Hippocampal formation (tissue), 2 donors: ENCODE measurements at places on chromosomes 3 and 15.

- DNase-seq = no peak
Observed at GRCh38 chr3:106819440-106819839, 557.8 kb upstream of the CCDC54 start.

- no peak for DNase-seq
Observed at GRCh38 chr3:58009749-58010535, 1.7 kb downstream of the FLNB start.

DNA sequence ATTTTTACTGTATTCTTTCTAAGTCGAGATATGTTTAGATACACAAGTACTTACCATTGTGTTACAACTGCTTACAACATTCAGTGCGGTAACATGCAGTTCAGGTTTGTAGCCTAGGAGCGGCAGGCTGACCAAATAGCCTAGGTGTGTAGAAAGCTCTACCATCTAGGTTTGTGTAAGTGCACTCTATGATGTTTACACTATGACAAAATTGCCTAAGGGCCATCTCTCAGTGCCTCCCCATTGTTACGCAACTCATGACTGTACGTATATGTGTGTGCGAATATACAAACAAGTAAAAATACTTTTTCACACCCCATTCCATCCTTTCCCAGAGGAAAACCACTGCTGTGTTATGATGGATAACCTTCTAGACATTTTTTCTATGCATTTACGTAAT is 44.3 kb downstream of the PXYLP1 start:
- DNase-seq = no peak

DNA sequence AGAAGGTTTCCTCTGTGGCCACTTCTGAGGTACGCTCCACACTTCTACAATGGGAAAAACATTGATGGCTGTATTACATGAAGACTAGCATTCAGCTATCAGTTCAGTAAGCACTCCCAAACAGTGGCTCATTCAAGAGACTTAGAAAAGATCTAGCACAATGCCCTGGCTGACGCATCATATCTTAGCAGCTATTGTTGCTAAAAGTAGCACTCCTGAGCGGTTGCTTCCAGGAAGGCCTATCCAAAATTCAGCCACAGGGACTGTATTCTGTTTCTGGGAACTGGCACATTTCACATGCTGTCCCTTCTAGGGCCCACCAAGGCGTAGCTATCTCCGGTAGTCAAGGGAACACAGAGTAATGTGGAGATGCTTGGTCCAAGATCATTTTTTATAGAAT is 21.2 kb upstream of the SPRED1 start:
- no peak for DNase-seq

GRCh38 chr15:78007964-78008886 is 69.3 kb downstream of the TBC1D2B start:
- no peak for DNase-seq

DNA sequence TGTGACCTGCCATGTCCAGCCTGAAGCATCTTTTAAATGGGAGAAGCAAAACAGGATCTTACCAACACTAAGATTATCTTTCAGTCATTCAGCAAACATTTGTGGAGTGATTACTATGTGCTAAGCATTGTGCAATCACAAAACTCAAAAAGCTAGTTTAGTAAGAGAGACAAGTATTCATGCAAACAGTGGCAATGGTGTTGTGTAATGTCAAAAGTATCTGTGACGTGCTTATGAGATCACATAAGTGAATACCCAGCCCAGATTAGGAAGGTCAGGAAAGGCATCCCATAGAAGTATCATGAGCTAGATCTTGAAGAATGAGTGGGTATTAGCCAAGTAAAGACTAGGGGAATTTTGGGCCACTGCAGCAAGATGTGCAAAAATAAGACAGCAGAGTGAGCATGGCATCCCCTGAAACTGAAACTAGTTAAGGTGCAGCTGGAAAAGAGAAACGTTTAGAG is 32.1 kb downstream of the SEC62 start:
- no peak for DNase-seq

DNA sequence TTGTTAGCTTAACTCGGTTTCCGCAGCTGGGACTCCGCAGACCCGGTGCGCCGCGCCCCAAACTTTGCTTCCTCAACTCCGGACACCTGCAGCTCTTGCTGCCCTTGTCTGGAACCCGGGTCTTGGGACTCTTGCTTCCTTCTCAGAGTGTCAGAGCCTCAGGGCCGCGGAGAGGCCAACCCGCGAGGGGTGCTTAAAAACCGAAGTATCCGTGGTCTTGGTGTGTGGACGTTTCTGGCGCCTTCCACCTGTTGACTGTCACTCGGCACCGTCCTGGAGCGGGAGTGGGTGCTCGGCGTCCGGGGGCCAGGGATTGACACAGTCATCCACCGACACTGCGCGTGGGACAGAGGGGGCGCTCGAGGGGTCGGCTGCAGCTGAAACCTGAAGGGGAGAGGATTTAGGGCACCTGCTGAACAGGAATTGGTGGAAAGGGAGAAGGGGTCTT is 386 bp downstream of the SQOR start:
- no peak for DNase-seq

DNA sequence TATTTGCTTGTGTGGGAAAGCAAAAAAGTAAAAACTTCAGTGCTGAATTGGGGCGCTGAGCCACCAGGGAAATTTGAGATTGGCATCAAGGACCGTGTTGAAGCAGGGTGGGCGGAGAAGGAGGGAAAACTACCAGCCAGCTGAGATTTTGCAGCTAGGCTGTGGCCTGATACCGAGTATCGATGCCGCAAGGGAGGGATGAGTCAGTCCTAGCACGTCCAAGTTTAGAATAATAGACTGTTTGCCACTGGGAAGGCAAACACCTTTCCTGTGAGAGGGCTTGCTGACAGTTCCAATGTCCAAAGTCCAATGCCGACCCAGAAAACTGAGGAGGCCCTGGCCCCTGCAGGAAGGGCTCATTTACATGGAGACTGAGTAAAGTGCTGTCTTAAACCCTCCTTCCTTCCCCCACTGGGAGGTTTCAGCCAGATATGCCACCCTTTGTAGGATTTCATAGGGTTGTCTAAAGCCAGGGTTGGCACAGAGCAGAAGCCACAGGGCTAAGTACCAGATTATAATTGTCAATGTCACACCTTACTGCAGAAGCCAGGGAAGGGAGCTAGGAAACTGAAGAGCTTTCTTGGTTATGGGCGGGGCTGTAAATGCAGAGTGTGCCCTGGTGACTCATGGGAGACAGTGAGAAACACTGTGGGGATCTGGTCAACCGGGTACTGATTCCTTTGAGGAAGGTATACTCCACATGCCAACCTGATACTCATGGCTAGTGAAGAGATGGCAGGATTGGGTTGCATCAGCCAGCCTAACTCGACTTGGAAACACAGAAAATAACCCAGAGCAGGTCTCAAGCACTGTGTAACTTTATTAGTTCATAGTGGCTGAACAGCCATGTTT is 28.4 kb upstream of the PIK3CB start:
- DNase-seq = no peak

DNA sequence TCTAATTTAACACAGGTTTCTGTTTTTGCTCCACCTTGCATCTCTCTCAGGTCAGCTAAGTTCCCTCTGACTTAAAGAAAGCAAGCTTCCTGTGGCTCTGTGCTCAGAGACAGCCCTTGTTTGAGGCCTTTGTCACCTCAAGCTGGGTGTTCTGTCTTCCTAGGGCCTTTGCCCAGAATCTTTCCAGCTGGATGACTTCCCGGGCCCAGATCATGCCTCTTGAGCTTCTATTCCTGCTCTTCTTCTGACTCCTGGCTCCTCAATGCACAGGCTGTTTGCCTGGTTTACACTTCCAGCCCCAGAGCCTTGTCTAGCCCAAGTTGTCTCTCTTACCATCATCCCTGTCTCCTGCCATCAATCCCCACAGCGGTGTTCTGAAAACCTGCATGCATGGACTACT is 300.6 kb downstream of the VPS13C start:
- no peak for DNase-seq

DNA sequence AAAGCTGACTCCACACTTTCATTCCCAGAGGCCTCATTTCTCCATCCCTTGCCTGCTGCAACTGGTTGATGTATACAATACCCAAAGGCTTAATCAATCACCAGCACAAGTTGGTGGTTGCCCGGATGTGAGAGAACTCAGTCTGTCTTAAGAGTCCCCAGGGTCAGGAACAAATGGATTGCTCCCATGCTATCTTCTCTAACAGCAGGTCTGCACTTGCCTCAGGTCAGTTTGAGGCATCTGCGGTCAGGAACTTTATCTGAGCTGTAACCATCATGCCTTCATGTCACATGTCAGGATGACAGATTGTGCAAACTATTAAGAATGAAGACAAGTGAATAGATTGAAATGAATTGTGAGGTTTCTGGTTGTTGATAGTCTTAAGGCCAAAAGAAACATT is 56.1 kb downstream of the BFSP2 start:
- DNase-seq = no peak

- DNase-seq = no peak
Observed at GRCh38 chr15:68683026-68683425, 104.2 kb downstream of the CORO2B start.
